ENCODE measurements at places on chromosomes 6 and 20.

GRCh38 chr6:1708122-1708521 lies 98.4 kb downstream of the FOXC1 start:
- no peak for DNase-seq

GRCh38 chr20:16125816-16126215 lies 447.4 kb downstream of the KIF16B start:
- DNase-seq, result no peak

GRCh38 chr20:47551222-47551621 lies 49.5 kb downstream of the NCOA3 start:
- peak; percentile 22 for DNase-seq

GRCh38 chr20:43955062-43955749 lies 40.6 kb downstream of the TOX2 start:
- no peak for DNase-seq

- DNase-seq, result no peak
These were observed 33.7 kb downstream of the SCP2D1 start for GRCh38 chr20:18847226-18847755.

- DNase-seq, result no peak
These were observed 226.7 kb upstream of the PRDM1 start for GRCh38 chr6:105859457-105859856.

- DNase-seq, result no peak
These were observed 244.9 kb downstream of the HIVEP2 start for GRCh38 chr6:142700032-142700431.

DNA sequence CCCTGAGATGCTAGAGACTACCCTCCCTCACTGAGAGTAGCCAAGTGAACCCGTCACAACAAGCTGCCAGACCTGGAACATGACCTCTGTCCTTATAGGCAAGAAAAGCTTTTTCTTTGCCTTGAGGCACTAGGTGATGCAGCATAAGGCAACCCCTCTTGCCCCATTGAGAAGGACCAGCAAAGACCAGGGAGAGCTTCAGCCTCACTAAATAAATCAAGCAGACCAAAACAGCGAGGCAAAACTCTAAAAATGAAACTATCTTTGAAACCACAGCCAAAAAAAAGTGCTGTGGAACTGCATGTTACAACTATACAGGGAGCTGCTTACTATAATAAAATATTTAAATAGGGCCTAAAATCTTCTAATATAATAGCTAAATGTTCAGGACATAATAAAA lies 62.6 kb upstream of the FAM83B start:
- no peak for DNase-seq

DNA sequence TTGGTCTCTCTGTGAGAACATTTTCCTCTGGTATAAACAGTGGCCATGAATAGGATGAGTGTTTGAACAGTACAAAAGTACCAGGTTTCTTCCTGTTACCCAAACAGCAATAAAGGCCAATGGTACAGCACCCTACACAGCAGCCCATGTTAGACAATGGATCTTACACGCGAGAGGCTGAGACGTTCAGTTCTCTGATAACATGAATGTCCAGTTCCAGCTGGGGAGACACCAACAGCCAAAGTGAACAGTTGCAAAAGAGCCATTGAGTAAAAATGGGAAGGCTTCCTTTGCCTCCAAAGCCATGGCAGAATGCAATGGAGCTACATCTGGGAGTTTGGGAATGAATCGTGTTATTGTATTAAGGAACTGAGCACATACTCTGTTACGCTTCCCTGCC lies 246.8 kb upstream of the SGK1 start:
- DNase-seq, result no peak

DNA sequence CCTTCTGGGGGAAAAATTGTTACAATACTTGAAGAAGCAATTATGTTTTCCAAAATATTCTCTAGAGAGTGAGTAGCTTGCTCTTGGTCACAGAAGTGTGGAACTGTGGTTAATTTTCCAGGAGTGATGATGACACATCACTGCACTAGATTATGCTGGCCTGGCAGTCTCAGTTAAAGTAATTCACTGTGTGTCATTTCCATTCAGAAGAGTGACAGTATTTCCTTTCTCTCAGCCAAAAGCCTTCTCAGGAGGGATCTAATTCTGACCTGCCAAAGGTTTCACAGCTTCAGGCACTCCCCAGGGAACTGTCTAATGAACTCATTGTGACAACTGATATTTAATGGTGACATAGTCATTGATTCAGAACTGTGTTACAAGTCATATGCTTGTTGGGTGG lies 517.5 kb downstream of the TBC1D32 start:
- DNase-seq, result no peak

GRCh38 chr6:1700278-1700967 lies 90.7 kb downstream of the FOXC1 start:
- no peak for DNase-seq

GRCh38 chr6:25229671-25230321 lies 49.4 kb upstream of the CARMIL1 start:
- no peak for DNase-seq

DNA sequence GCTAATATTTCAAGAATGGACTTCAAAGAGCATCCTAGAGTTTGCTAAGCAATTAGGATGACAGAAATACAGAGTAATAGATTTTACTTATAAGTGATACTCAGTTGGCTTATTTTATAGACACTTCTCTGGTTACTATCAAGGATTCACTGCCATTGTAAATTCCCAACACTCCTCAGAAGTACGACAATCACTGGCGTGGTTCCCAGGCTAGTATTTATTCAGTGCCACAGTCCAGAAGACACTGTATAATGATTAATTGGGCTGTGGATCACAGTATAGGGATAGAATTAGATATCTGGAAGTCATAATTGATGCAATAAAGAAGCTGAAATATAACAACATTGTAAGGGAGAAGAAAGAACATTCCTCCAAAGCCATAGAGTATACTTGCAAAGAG lies 15.7 kb downstream of the MANEA start:
- no peak for DNase-seq

GRCh38 chr6:113923526-113923925 lies 47.4 kb downstream of the HDAC2 start:
- no peak for DNase-seq

GRCh38 chr6:8435845-8436168 lies 462 bp upstream of the SLC35B3 start:
- DNase-seq, result no peak

DNA sequence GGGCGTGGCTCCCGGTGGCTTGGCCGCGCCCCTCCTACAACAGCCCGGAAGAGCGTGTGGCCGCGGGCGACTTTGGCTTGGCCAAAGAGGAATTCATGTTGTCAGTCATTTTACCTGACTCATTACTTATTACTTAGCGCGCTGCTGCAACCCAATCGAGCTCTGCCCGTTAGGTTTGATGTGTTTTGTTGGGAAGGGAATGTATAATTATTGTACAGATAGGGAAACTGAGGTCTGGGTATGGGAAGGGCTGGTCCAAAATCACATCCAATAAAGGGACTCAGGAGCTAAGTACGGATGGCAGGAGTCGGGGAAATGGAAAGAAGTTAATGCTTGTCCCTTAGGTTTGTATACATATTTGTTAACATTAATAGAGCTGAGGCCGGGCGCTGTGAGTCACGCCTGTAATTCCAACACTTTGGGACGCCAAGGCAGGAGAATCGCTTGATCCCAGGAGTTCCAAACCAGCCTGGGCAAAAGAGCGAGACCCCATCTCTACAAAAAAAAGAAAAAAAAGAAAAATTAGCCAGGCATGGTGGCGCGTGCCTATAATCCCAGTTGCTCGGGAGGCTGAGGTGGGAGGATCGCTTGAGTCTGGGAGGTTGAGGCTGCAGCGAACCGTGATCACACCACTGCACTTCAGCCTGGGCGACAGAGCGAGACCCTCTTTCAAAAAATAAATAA lies 639 bp upstream of the ZNF335 start:
- no peak for DNase-seq

- DNase-seq, result no peak
These were observed 5.1 kb upstream of the TXLNB start for GRCh38 chr6:139296927-139297326.

- DNase-seq, result no peak
These were observed 8.8 kb upstream of the CD83 start for GRCh38 chr6:14108571-14109410.

GRCh38 chr20:51457533-51457932 lies 85.0 kb downstream of the NFATC2 start:
- DNase-seq, result no peak

DNA sequence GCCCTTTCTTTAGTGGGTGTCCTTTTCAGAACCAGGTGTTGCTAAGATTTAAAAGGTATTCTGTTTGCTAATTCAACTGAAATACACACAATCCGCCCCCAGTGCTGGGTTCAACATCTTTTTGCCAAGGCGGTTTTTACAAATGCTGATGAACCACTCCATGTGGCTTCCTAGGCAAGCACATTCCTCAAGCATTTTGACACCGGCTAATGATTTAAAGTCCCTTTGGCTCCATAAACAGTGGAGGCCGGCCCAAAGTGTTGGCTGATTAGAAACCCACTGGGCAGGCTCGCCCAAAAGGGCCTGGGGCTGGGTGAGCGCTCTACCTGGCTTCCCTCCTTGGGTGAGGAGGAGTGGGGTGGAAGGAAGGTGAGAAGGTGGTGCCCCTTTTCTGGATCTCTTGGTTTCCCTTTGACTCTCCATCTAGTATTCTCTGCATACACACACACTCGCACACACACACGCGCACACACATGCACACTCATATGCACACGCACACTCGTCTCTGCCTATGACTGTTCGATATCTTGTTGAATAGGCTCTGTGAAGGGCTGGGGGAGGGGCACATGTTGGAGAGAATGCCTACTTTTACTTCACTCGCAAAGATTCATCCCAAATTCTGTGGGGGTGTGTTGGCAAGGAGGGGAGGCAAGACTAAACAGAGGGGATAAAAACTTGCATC lies 66.7 kb upstream of the ARMC2 start:
- no peak for DNase-seq

- no peak for DNase-seq
These were observed 36.4 kb downstream of the CEP250 start for GRCh38 chr20:35491823-35492222.

DNA sequence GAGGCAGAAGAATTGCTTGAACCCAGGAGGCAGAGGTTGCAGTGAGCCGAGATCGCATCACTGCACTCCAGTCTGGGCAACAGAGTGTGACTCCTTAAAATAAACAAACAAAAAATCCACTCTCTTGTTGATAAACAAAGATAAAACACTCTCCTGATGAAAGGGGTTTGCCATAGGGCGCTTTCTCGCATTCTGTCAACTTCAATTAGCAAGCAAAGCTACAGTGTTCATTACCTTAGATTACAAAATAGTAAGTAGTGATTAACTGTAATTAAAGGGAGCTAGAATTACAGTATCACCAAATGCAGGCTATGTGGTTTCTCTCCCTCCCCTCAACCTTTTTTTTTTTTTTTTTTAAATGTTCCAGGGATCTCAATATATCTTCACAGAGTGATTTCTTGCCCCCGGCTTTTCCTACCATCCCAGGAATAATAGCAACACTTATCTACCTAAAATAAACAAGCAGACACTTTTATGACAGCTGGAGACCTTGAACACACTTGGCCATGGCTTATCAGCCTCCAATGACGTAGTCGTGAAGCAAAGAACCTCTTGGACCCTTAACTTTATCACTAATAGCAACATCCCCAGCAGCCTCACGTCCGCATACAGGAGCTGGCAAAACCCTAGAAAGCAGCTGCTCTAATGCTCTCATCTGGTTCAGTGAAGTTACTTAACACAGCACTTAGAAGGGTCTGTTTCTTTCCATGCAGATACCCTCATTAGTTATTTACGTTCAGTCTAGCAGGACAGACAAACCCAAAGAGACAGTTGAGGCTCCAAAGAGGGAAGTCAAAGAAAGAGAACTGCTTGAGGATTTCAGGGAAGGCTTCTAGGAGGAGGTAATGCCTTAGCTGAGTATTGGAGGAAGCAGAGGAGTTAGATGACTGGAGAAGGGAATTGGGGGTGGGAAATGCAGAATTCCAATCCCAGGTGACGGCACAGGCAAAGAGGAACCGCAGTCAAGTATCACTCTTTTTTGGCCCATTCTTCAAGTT lies 37.9 kb upstream of the NEDD9 start:
- peak; percentile 30 for DNase-seq

GRCh38 chr6:113627480-113627879 lies 229.7 kb upstream of the MARCKS start:
- no peak for DNase-seq

- DNase-seq, result no peak
These were observed 6.6 kb upstream of the ANGPT4 start for GRCh38 chr20:922781-923180.

- DNase-seq, result no peak
These were observed 210.5 kb upstream of the SHLD1 start for GRCh38 chr20:5539691-5540090.

- DNase-seq, result no peak
These were observed 460.9 kb upstream of the SULF2 start for GRCh38 chr20:48246061-48246790.

DNA sequence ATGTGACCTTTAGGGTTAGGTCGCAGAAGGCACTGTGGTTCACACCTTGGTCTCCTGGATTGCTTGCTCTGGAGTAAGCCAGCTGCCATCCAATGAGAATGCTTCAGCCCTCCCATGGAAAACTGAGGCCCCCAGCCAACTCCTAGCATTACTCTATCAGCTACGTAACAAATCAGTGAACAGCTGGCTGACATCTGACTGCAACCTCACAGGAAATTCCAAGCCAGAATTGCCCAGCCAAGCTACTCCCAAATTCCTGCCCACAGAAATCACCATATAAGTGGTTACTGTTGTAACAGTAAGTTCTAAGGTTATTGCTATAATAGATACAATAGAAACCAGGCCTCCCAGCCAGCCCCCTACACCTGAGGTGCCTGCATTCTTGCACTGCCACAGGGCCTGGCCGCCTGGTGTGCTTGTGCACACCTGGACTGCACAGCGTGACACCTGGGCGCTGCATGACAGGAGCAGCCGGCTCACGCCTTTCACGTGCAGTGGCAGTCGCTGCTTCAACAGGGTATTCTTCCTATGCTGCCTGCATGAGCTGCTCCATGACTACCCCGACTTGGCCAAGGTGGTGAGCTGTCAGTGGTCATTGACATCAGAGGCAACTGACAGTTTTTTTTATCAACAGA lies 429.7 kb upstream of the RUNX2 start:
- DNase-seq, result peak; percentile 20

GRCh38 chr6:52389626-52390360 lies 27.8 kb downstream of the PAQR8 start:
- no peak for DNase-seq

GRCh38 chr6:168165373-168165772 lies 86.4 kb upstream of the FRMD1 start:
- DNase-seq, result no peak

DNA sequence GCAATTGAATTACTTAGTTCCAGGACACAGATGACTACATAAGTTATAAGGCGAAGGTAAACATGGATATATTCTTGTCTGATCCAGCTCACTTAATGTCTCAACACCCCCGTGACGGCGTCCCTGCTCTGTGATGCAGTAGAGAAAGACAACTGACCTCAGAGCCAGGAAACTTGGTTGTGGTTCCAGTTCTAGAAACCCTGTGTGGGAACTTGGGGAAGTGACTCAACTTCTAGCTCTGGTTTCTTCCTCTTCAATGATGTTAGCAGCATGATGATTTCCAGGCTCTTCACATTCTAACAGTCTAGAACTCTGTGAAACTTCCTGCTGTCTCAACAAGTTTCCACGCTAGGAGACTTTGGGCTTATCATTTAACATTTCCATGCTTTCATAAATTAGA lies 18.4 kb downstream of the LAMA4 start:
- no peak for DNase-seq
